ENCODE measurements at places on chromosomes 7 and 10.

GRCh38 chr7:121373177-121373576 lies 22.9 kb downstream of the FAM3C start:
- DNase-seq: no peak

- DNase-seq: no peak
Observed at GRCh38 chr10:46266306-46266985, 20.4 kb upstream of the ANTXRL start.

GRCh38 chr10:47257396-47258120 lies 42.4 kb upstream of the GDF10 start:
- DNase-seq: no peak

DNA sequence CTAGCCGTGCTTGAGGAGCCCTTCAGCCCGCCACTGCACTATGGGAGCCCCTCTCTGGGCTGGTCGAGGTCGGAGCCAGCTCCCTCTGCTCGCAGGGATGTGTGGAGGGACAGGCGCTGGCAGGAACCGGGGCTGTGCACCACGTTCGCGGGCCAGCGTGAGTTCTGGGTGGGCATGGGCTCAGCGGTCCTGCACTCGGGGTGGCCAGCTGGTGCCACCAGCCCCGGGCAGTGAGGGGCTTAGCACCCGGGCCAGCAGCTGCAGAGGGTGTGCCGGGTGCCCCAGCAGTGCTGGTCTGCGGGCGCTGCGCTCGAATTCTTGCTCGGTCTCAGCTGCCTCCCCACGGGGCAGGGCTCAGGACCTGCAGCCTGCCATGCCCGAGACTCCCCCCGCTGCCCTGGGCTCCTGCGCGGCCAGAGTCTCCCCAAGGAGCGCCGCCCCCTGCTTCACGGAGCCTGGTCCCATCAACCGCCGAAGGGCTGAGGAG lies 90.8 kb upstream of the NRG3 start:
- no peak for DNase-seq

DNA sequence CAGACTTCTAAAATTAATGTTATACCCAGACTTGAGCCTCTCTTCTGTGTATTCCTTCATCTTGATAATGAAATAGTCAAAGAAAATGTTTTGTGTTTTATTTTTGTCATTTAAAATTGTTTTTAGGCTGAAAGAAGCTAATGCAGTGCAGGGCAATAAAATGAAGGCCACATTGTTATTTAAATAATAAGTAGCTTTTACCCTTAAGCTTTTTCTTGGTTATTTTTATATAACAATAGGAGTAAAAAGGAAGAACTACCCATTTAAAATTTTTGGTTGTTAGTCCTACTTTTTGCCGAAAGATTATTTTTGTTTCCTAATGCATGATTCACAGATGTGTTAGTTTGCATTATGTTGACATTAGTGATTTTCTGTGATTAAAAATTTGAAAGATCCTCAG lies 181.0 kb upstream of the MEOX2 start:
- no peak for DNase-seq

All from NCI-H146 (cell line).